ENCODE measurements at places on chromosomes 3 and 15. TPM values are rescaled to one million over a fixed set of nuclear protein-coding genes. Genes with fewer than 3 reads are reported as not detected.
A peak's percentile ranks its signal among the peaks of the same experiment; 100 is the strongest.

GRCh38 chr3:33722626-33723370, 4.7 kb upstream of the CLASP2 start:
- DNase-seq = no peak

- no peak for DNase-seq
These were observed 91.4 kb downstream of the NFKBIZ start for GRCh38 chr3:101940521-101941317.

LRTM1 gene
- not detected for total RNA-seq

- peak; percentile 58 for DNase-seq
These were observed 43.6 kb downstream of the TBC1D2B start for GRCh38 chr15:78033864-78034263.

GOLGA8J gene
- not detected for total RNA-seq

DNA sequence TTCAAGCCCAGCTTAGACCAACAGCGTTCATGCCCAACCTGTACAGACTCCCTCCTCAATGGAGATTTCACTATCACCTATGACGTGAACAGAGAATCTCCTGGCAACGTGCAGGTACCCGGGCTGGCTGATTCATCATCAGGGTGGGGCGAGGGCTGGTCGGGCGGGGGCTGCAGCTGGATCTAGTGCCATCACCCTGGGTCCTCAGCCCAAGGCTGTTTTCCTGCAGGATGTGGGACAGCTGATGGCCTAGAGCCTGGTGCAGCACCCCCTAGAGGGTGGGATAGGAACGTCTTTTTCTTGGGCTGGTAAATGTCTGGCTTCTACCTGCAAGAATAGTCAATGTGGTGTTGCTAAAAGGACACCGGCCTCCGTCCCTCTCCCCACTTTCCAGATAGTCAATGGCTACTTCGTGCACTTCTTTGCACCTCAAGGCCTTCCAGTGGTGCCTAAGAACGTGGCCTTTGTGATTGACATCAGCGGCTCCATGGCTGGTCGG, 4.4 kb downstream of the ITIH3 start:
- DNase-seq = no peak

DNA sequence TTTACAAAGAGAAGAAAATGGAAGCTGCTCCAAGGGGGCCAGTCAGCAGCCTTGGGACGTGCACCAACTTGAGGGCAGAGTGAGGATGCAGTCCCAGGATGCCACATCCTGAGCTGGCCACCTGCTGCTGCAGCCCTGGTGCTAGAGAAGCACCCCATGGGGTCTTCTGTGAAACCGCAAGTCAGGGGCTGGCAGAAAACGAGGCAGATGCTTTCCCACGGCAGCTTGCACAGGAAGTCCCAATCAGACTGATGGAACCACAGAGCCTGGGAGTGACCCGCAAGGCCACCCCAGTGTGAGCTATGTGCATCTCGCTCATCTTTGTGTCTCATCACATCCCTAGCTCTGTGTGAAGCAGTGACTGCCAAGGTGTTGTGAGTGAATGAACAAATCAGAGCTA, 76.5 kb downstream of the NUP210 start:
- DNase-seq = no peak

- DNase-seq = no peak
These were observed 1.1 kb downstream of the RAB7A start for GRCh38 chr3:128727059-128727458.

GRCh38 chr15:64351265-64351664, 4.7 kb downstream of the CSNK1G1 start:
- DNase-seq = no peak

DOCK3 gene
- total RNA-seq = 0.35 TPM

DNA sequence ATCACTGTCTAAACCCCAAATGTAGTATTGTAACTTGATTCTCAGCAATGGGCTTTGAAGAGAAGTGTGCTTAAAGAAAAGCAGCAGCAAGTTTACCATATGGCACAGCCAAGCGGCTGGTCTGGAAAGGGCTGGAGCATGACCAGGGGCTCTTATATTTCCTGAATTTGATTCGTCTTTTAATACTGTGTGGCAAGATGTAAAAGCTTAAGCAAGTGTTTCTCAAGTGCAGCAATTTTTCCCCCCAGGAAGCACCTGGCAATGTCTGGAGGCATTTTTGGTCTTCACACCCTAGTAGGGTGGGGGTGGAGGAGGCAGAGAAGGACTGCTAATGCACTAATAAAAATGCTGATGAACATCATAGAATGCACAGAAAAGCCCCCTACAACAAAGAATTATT, 397.9 kb downstream of the NTRK3 start:
- no peak for DNase-seq

DNA sequence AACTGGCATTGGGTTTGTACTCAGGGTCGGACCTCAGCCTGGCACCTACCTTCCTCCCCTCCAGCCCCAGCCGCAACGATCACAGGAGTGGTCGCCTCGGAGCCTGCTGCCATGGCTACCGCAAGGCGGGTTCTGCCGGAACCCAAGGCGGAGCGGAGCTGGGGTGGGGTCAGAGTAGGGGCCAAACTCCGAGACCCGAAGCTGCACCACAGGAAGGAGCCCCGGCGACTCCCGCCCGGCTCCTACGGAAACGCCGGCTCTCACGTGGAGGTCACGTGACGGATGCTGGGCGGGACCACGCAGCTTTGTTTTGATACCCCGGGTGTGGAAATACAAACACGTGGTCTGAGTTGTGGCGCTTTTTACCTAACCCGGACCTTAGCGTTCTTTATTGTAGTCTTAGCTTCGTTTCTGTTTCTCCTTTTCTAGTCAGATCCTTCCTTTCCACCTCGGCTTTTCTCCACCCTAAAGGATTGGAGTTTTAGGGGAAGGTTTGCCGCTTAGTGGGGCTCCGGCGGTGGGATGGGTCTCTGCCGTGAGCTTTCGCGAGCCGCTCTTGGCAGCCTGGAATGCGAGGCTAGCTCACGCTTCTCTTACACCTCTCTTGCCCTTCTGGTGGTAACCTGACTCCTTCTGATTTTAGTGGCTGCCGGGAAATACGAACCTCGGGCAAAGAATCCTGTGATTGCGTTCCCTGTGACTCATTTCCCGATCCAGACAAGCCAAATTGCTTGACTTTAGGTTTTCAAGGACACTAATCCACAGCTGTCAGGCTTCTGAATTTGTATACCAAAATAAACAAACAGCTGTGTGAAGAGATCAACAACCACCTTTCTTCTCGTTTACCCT, at the start of gene HSPBAP1:
TSS of gene HSPBAP1 (minus strand) at position 264 of the 849 bp plus-strand sequence. CDS start at position 113, 151 bp downstream.
- DNase-seq = peak; percentile 88

Measured in CD4-positive, CD25-positive, alpha-beta regulatory T cell (primary cell).